Aortic smooth muscle cell (primary cell): ENCODE measurements at places on chromosomes 1 and 21. TPM values are rescaled to one million over a fixed set of nuclear protein-coding genes. Genes with fewer than 3 reads are reported as not detected.

Gene NOL9
- 15.3 and 17.0 TPM in 2 replicates for total RNA-seq

Gene SPRR2E
- not detected in 2 replicates for total RNA-seq

Gene ITLN2
- not detected in 2 replicates for total RNA-seq

Gene MANEAL
- 0.99 and 2.2 TPM in 2 replicates for total RNA-seq

Gene LCA5L
- total RNA-seq, result 1.3 and 1.8 TPM in 2 replicates

Gene USP21
- 5.3 and 5.5 TPM in 2 replicates for total RNA-seq

Gene OXCT2
- total RNA-seq, result 0.99 and 5.4 TPM in 2 replicates
